ENCODE measurements at places on chromosomes 11 and 22. TPM values are rescaled to one million over a fixed set of nuclear protein-coding genes. Genes with fewer than 3 reads are reported as not detected.

The NCAPD3 gene
- 11.5 TPM for total RNA-seq

The SYT7 gene
- total RNA-seq, result 4.6 TPM

The SERPING1 gene
- 1,674 TPM for total RNA-seq

The TBX1 gene
- total RNA-seq, result not detected

The MMP27 gene
- not detected for total RNA-seq

GRCh38 chr11:128691802-128692752 is 1.8 kb upstream of the FLI1 start:
- DNase-seq, result no peak
